ENCODE measurements at places on chromosomes 5 and 9. TPM values are rescaled to one million over a fixed set of nuclear protein-coding genes. Genes with fewer than 3 reads are reported as not detected.

The DCTN4 gene
- 43.2 TPM for total RNA-seq

The ATP10B gene
- total RNA-seq: not detected

The PRRX2 gene
- not detected for total RNA-seq

The TEK gene
- not detected for total RNA-seq

The ORM2 gene
- not detected for total RNA-seq

The SLC6A7 gene
- total RNA-seq: not detected

All from activated naive CD8-positive, alpha-beta T cell treated with anti-CD3 and anti-CD28 coated beads, Interleukin-2, amount 10 ng/mL, durations not matched to agents 7 days and 5 days (primary cell).